ENCODE measurements at places on chromosomes 16 and 17. TPM values are rescaled to one million over a fixed set of nuclear protein-coding genes. Genes with fewer than 3 reads are reported as not detected.

The GNAO1 gene
- under 0.01 TPM for total RNA-seq

The GP1BA gene
- total RNA-seq, result not detected

The ZNF629 gene
- 12.6 TPM for total RNA-seq

The CCL1 gene
- not detected for total RNA-seq

The P2RX1 gene
- not detected for total RNA-seq

The PRR11 gene
- total RNA-seq, result 1.4 TPM

The JUP gene
- 357 TPM for total RNA-seq

The LRRC36 gene
- total RNA-seq, result not detected

The VMO1 gene
- 1.00 TPM for total RNA-seq

The SPEM2 gene
- not detected for total RNA-seq

The TUBG1 gene
- 11.3 TPM for total RNA-seq

The PPM1E gene
- 0.68 TPM for total RNA-seq

The MT1A gene
- not detected for total RNA-seq

The CCL5 gene
- total RNA-seq, result 0.34 TPM
